Progenitor cell of endocrine pancreas (in vitro differentiated cells): ENCODE measurements at places on chromosomes 2 and 18. TPM values are rescaled to one million over a fixed set of nuclear protein-coding genes. Genes with fewer than 3 reads are reported as not detected.
A peak's percentile ranks its signal among the peaks of the same experiment; 100 is the strongest.

GRCh38 chr2:232977438-232977971 lies 35.6 kb downstream of the NGEF start:
- DNase-seq: no peak

DNA sequence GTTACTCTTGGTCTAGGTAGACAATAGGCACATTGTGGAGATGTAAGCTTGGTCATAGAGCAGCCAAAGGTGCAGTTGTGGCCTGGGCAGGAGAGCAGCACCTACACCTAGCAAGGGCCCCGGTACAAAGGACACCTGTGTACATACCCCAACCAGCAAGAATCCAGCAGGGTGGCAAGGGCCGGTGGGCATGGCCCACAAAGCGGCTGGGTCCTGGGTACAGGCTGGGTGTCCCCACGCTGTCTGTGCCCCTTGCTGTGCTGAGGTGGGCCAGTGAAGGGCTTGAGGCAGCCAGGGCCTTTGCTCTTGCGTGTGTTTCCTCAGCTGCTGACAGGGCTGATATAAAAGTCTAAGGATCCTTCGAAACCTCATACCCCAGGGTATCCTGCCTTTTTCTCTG lies 501.8 kb downstream of the EIPR1 start:
- DNase-seq: no peak

PJVK gene
- 7.7 and 9.2 TPM in 2 replicates for total RNA-seq

DNA sequence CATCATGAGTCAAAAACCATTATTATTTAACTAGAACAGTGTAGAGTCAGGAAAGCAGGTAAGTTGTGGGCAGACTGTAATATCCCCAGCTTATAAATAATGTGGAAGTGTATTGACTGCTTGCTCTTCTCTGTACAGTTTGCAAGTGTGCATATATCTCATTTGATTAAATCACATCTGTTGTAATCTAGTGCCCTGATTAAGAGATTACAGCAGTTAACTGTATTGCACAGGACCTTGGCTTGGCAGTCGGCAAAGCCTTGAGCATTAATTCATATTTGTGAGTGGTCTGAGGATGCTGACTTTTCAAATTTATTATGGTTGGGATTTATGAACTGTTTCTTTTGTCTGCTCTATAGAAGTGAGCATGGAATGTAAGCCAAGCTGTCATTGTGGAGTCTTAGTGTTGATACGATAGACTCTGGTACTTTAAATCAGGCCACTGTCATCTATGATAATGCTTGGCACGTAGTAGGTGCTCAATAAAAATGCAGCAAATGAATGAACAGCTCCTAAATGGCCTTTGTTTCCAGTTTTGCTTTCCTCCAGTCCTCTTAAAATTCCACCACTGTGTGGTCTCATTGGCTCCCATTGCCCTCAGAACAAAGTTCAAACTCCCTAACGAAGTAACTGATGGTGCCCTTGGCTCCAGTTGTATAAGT lies 48.3 kb downstream of the RAB31 start:
- DNase-seq: no peak

DNA sequence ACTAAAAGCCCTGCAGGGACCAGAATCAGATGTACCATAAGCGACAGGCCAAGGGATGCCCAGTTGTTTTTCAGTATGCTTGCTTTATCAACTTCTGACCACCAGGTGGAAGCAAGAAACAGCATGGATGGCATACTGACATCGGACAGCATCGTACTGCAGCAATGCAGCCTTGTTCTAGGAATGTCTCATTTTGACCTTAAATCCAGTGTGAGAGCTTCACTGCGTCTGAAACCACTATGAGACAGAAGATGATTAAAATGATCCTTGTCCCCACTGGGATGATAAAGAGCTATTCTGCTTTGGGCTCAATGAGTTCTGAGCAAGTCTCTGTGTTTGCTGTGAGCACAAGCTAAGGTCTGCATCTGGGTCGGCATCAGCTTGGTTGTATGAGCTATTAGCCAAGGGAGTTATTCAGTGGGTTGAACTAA lies 54.3 kb downstream of the CDK15 start:
- DNase-seq: no peak

RAB6C gene
- total RNA-seq: 0.24 TPM in 1 of 2 replicates, not detected in the other

ZAP70 gene
- 2.6 and 3.8 TPM in 2 replicates for total RNA-seq

GRCh38 chr2:29747786-29748470 lies 173.5 kb downstream of the ALK start:
- DNase-seq: no peak

DNA sequence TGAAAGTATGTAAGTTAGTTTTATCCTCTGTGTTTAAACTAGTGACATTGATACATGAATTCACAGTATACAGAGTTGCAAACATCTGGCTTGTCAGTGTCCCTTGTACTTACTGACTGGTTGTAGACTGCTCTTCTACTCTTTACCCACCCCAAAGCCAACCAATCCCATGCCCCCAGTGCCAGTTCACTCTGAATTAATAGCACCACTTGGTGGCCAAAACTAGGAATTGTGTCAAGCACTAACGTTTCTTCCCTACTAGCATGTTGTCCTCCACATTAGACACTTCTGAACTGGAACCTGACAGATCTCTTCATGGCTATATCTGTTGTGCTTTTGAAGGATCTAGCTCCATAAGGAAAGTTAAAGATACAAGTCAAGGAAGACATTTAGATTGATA lies 27.2 kb upstream of the OTX1 start:
- no peak for DNase-seq

TGFA gene
- total RNA-seq: 3.0 and 3.8 TPM in 2 replicates

GRCh38 chr2:179373816-179374215 lies 109.2 kb upstream of the SESTD1 start:
- DNase-seq: no peak

- DNase-seq: no peak
Observed at GRCh38 chr2:11286323-11286722, 58.1 kb downstream of the ROCK2 start.

- DNase-seq: no peak
Observed at GRCh38 chr2:181586569-181587081, 70.3 kb downstream of the CERKL start.

- no peak for DNase-seq
Observed at GRCh38 chr2:10537522-10538199, 89.5 kb upstream of the ODC1 start.

- no peak for DNase-seq
Observed at GRCh38 chr2:191791953-191792560, 54.8 kb downstream of the CAVIN2 start.

GRCh38 chr2:233436691-233437438 lies 82.6 kb downstream of the DGKD start:
- no peak for DNase-seq

DNA sequence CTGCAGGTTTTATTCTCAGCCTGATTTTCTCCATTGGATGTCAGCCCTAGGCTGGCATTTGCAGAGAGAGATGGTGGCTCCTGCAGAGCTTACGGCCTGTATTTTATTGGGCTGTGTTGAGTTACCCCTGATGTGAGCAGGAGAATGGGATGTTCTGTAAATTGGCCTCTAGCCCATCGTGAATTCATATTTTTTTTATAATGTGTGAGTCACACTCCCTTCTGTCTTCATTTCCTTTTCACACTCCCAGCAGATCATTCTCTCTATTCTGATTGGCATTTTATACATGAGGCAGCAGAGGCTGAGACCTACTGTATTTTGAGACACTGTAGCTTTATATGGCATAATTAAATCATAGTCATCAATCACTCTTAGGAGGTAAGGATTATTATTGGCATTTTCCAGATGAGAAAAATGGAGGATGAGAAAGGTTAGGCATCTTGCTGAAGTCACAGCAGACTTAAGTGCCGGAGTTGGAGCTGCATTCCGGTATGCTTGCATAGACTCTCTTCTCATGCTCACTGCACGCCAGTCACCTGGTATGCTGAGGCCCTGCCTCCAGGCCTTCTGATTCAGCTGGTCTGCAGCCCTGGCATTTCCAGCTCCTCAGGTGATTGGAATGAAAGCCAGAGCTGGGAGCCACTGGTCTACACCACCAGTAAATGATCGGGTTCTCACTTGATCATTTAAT lies 142.4 kb downstream of the NEDD4L start:
- no peak for DNase-seq

SAG gene
- not detected in 2 replicates for total RNA-seq

DNA sequence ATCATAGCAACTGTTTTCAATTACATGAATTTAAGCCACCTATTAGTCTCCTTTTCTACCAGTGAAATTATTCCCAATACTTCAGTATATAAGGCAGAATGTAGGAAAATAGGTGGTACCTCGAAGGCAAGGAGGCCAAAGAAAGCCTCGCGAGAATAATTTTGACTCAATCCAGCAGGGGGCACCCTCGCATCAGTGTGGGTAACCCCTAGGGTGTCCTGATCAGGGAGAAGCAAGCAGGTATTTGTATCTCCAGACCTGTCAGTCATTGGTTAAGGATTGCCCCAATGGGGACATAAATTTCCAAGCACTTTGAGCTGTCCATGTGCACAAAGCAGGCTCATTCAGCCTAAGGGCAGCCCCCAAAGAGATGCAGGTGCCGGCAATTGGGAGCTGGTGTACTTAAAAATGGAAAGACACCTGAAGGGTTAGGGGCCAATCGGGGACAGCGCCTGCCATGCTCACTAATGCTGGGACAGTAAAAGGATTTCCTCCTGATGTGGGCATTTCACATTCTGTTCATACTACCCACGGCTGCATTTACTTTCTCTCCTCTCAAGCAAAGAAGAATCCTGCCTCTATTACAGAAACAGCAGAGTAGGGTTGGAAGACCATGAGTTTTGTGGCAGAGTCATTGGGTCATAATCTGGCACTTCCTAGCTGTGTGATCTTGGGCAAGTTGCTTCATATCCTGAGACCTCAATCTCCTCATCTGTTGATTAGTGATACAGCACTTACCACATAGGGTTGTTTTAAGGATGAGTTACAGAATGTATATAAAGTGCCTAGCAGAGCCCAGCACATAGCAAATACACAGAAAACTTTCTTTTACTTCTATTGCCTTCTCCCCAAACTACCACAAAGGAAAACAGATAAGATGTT lies 136.1 kb downstream of the ICOS start:
- peak; percentile 11 for DNase-seq

- no peak for DNase-seq
Observed at GRCh38 chr2:136305517-136306192, 187.7 kb upstream of the CXCR4 start.

DNA sequence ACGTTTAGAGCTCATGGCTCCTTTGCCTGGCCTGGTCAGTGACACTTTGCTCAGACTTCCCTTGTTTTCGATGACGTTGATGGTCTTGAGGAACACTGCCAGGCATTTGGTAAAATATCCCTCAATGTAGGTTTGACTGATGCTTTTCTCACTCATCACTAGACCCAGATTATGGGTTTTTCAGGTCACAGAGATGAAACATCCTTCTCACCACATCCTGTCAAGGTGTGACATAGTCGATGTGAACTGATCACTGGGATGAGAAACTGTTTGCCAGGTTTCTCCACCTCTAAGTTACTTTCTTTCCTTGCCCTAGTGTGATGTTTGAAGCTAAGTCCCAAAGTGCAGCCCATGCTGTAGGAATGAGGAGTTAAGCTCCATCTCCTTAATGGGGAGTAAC lies 81.5 kb downstream of the AFF3 start:
- DNase-seq: no peak

- DNase-seq: no peak
Observed at GRCh38 chr2:48589170-48589767, 28.4 kb upstream of the GTF2A1L start.

KCNE4 gene
- total RNA-seq: 0.60 and 0.72 TPM in 2 replicates

AGAP1 gene
- total RNA-seq: 43.3 and 47.2 TPM in 2 replicates

CSRNP3 gene
- 10.7 and 14.8 TPM in 2 replicates for total RNA-seq

- DNase-seq: no peak
Observed at GRCh38 chr2:98846041-98846440, 90.0 kb downstream of the CRACDL start.

- DNase-seq: no peak
Observed at GRCh38 chr18:21131698-21132227, 20.1 kb upstream of the ROCK1 start.

TCF7L1 gene
- total RNA-seq: 57.2 and 62.7 TPM in 2 replicates

- DNase-seq: no peak
Observed at GRCh38 chr18:3648641-3649040, 198.7 kb downstream of the TGIF1 start.

DNA sequence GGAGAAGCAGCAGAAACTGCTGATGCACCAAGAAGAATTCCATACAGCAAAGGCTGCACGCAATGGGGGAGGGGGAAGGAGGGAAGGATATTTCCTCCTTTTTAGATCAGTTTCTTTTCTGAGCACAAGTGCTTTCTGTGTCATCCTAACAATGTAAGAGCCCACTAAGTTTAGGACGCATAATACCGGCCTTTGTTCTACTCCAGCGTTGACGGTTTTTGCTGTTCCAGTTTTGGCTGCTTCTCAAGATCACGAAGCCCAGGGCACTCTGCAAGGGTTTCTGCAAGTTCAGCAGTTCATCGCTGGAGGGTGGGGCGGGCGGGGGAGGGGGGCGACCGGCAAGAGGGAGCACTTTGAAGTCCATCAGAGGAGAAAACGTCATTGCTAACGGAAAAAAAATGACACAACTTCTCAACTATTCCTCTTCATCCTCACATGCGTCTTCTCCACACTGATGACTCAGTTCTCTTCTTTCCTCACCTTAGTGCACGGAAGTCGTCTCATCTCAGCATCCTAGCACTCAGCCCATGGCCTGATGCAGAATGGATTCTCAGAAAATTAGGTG lies 8.7 kb downstream of the FAM178B start:
- no peak for DNase-seq

GALM gene
- 40.2 and 46.3 TPM in 2 replicates for total RNA-seq

- DNase-seq: no peak
Observed at GRCh38 chr2:237892984-237893595, 33.7 kb downstream of the RAMP1 start.

- DNase-seq: no peak
Observed at GRCh38 chr2:135066710-135067109, 14.6 kb downstream of the RAB3GAP1 start.

GRCh38 chr2:42859791-42860190 lies 67.4 kb upstream of the HAAO start:
- no peak for DNase-seq
